ENCODE measurements at places on chromosomes 4 and X.

GRCh38 chr4:10582059-10582686, 102.4 kb downstream of the CLNK start:
- no peak for DNase-seq

GRCh38 chr4:116122124-116122523, 963.3 kb downstream of the TRAM1L1 start:
- DNase-seq = no peak

GRCh38 chr4:87505862-87506261, 23.3 kb downstream of the SPARCL1 start:
- DNase-seq = no peak

GRCh38 chrX:107537815-107538214, 88.4 kb downstream of the FRMPD3 start:
- DNase-seq = no peak

DNA sequence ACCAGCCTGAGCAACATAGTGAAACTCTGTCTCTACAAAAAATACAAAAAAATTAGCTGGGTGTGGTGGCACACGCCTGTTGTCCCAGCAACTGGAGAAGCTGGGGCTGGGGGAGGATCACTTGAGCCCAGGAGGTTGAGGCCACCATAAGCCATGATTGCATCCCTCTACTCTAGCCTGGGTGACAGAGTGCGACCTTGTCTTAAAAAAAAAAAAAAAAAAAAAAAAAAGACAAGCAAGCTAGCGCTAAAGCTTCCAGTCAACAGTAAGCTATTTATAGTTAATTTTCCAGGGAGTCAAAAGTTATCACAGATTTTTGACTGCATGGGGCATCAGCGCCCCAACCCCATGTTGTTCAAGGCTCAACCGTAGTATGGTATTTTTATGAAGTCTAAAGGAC, 273.4 kb downstream of the RAPGEF2 start:
- no peak for DNase-seq

DNA sequence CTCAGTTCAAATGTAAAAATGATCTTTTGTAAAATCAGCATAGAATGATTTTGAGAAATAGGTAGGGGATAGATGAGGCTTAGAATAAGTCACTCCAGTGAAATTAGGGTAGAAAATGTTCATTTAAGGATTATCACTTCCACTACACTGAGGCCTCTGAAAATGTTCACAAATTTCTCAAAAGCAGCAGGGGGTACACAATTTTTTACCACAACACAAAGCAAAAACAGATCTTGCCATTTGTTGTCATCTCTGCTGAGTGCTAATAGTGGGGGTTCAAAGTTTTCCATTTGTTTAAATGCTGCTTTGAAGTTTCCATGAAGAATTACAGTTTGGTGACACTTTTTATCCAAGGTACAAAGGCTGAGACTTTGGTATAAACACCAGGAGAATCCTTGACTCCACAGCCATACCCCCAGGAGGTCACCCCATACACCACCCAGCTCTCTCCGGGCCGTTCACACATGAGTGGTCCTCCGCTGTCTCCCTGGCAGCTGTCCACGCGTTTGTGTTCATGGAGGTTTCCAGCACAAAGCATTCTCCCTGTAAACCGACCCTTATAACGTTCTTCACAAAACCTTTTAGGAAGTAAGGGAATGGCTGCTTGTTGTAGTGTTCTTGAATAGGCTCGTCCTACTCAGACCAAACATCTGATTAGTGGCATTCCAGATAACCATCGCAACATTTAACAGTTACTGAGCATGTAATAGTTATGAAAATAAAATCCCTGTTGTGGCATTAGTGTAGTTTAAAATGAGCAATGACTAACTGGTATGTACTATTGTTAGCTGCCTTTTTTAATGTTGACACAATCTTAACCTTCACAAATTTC, 71.0 kb downstream of the PRSS12 start:
- no peak for DNase-seq

Data from CMK (cell line).